ENCODE measurements at places on chromosomes 1 and 21. TPM values are rescaled to one million over a fixed set of nuclear protein-coding genes. Genes with fewer than 3 reads are reported as not detected.

DNA sequence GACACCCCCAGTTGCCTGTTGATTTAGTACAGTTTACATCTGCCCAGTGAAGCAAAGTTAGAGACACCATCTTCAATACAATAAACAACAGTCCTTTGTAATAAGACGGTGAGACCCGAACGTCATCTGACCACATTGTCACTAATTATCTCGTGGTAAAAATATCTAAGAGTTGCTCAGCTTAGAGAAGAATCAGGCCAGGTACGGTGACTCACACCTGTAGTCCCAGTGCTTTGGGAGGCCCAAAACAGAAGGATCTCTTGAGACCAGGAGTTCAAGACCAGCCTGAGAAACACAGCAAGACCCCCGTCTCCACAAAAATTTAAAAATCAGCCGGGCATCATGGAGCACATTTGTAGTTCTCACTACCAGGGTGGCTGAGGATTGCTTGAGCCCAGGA, 53.5 kb downstream of the CD34 start:
- no peak for DNase-seq
- no peak overlapping the region for H3K4me3 ChIP-seq

DNA sequence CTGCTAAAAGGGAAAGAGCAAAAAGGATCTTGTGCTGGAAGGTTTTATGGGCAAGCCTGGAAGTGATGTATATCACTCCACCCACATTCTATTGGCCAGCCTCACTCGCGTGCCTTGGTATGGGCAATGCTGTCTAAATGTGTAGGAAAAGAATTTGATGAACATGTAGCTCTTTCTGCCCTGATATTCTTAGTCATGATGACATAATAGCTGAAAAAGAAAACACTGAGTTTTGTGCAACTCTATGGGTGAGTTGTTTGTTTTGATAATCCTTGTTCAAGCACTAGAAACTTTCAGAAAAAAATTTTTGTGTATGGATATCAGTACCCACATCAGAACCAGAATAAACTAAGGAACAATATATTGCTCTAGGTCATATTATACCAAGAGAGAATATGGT, 231.5 kb upstream of the ST6GALNAC5 start:
- no peak for DNase-seq
- no peaks in the 10 kb centered on the region for H3K36me3 ChIP-seq
- no peaks in the 10 kb centered on the region for H3K27me3 ChIP-seq
- H3K4me1 ChIP-seq = no peaks in the 10 kb centered on the region

Gene PCNX2
- 11.4 TPM for polyA plus RNA-seq

DNA sequence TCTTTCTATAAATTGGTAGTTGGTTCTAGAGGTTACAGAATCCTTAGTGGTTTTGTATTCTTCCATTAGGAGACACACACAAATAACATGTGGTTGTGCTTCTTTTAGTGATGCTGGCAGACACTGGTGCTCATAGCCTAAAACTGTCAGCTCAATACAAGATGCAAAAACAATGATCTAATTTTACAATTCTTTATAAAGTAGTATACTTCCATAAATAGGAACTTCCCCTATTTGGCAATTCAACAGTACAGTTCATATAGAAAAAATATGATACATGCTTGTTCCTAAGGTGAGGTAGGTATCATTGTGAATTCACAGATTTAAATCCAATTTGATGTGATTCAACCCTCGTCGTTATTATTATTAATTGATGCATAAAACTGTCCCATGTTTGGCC, 20.8 kb upstream of the CCDC17 start:
- H3K36me3 ChIP-seq = peaks cover 53% of the 10 kb centered on the region
- DNase-seq = no peak
- H3K27ac ChIP-seq = no peak overlapping the region
- no peak overlapping the region for H3K4me3 ChIP-seq
- H3K27me3 ChIP-seq = no peaks in the 10 kb centered on the region
- H3K4me1 ChIP-seq = no peaks in the 10 kb centered on the region

DNA sequence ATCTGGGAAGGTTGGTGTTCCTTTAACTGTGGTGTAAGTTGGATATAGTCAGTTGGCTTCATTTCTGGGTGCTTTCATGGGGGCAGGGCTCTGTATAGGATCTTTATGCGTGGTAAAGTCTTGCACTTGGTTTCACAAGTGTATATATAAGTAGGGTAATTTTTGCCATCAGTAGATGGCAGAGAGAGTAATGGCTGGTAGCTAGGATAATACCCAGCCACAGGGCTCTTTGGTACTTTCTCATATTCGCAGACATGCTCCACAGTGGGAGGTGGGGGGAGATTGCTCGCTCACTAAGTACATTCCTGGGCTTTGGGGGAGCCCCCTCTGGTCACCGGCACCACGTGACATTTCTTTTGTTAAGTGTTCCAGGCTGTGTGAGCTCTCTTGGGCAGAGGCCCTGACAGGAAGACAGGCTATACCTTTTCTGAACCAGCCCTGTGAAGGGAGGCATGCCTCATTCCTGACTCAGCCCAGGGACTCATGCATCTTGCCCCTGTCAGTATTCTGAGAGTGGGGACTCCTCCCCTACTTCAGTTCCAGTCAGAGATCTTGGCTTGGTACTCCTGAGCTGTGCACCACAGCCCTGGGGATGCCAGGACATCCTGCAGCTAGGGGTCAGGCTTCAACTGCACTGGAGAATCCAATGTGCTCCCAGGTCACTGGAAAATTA, 37.6 kb downstream of the FCRL2 start:
- no peaks in the 10 kb centered on the region for H3K27me3 ChIP-seq
- H3K4me1 ChIP-seq = peaks cover 7% of the 10 kb centered on the region

GRCh38 chr21:28393279-28393678, 599.4 kb downstream of the LTN1 start:
- no peaks in the 10 kb centered on the region for H3K27me3 ChIP-seq
- no peak for DNase-seq
- H3K36me3 ChIP-seq = no peaks in the 10 kb centered on the region

All from spleen (tissue), 13 donors.